Cardiac fibroblast (primary cell): ENCODE measurements at places on chromosomes 5 and 9.

DNA sequence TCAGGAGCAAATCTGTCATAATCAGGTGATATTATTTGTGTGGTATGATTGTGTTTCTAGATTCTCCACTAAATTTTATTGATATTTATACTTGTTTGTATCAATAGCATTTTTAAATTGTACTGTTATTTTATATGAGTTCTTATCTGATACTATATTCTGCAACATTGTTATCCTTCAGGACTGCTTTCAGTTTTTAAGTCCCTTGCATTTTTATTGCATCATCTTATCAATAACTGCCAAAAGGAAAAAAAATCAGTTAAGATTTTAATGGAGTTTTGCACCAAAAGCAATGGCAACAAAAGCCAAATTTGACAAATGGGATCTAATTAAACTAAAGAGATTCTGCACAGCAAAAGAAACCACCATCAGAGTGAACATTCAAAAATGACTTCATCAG is 741.3 kb upstream of the CTNND2 start:
- DNase-seq: no peak

DNA sequence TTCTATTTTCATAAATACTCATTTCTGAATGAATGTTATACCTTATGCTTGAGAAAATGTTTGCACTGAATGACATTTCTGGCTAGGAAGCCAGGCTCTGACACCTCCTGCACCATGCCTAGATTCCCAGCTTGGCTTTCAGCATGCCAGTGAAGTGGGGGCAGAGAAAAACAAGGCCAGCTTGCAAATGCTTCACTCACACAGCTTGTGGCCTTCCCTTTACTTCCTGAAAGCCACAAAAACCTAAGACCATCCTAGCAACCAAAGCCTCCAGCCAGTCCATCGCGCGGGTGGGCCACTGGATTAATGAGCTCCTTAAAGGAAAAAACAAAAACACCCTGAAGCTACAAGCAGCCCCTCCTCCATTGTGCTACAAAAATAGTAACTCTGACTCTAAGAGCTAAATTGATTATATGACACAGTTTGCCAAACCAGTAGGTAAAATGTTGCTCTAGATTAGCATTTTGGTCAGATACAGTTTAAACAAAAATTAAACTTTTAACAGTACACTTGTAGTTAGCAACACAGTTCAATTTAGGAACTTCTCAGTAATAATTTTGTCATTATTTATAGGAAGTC is 159.9 kb downstream of the TSSK1B start:
- no peak for DNase-seq

- no peak for DNase-seq
Observed at GRCh38 chr5:119631660-119632059, 2.3 kb downstream of the FAM170A start.

DNA sequence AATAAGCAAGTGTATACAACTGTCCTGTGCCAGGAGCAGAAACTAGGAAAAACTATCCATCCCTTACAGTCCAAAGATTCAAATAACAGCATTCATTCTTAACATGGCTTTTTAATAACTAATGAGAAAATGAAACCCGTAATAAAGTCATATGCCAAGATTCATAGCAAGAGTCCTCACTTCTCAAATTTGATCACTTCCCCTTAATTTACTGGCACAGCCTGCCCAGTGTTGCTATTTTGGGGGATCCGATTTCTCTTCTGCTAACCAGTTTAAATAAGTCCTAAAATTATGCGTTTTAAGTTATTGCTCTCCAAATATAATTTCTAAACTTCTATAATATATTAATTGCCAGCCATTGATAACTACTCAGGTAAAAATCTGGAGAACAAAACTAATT is 177.0 kb upstream of the PTGER4 start:
- DNase-seq: no peak

- DNase-seq: peak; percentile 25
Observed at GRCh38 chr5:81247441-81247972, 14.4 kb downstream of the CKMT2 start.

DNA sequence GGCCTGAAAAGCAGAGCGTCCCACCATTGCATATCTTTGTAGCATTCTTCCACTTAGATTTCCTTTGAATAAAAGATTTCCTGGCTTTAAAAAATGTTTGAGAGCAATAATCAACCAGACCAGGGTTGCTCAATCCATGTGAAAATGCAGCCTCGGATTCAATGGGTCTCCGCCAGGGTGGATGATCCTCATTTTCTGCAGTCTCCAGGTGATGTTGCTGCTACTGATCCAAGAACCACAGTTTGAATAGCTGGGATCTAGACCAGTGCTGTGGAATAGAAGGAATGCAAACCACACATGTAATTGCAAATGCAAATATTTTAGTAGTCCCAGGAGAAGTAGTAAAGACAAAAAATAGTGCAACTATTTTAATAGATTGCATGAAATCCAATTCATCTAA is 317.6 kb downstream of the IRX1 start:
- no peak for DNase-seq

- no peak for DNase-seq
Observed at GRCh38 chr5:204966-205670, 12.8 kb downstream of the CCDC127 start.

DNA sequence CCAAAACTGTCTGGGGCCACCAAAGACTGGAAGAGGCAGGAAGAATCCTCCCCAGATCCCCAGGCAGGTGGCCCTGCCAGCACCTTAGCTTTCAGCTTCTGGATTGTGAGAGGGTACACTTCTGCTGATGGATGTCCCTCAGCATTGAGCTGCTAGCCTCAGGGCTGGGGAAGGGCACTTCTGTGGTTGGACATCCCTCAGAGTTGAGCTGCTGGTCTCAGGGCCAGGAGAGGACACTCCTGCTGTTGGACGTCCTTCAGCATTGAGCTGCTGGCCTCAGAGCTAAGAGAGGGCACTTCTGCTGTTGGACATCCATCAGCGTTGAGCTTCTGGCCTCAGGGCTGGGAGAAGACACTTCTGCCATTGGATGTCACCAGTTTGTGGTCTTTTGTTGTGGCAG is 83.8 kb upstream of the FCN1 start:
- DNase-seq: no peak

DNA sequence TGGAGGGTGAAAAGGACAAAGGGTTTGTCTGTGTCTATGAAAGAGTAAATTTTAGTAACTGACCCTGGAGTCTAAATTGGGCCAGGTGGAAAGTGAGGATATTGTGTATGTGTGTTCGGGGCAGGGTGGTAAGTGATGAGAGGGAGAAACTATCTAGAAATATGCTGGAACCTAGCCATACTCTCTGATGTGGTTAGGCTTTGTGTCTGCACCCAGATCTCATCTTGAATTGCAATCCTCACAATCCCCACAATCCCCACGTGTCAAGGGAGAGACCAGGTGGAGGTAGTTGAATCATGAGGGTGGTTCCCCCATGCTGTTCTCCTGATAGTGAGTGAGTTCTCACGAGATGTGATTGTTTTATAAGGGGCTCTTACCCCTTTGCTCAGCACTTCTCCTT is 60.6 kb downstream of the COMMD10 start:
- DNase-seq: no peak

GRCh38 chr9:27475057-27475595 is 49.0 kb upstream of the IFNK start:
- no peak for DNase-seq

GRCh38 chr5:15450949-15451348 is 49.0 kb upstream of the FBXL7 start:
- no peak for DNase-seq

GRCh38 chr5:59325070-59325469 is 568.5 kb downstream of the PDE4D start:
- DNase-seq: no peak

DNA sequence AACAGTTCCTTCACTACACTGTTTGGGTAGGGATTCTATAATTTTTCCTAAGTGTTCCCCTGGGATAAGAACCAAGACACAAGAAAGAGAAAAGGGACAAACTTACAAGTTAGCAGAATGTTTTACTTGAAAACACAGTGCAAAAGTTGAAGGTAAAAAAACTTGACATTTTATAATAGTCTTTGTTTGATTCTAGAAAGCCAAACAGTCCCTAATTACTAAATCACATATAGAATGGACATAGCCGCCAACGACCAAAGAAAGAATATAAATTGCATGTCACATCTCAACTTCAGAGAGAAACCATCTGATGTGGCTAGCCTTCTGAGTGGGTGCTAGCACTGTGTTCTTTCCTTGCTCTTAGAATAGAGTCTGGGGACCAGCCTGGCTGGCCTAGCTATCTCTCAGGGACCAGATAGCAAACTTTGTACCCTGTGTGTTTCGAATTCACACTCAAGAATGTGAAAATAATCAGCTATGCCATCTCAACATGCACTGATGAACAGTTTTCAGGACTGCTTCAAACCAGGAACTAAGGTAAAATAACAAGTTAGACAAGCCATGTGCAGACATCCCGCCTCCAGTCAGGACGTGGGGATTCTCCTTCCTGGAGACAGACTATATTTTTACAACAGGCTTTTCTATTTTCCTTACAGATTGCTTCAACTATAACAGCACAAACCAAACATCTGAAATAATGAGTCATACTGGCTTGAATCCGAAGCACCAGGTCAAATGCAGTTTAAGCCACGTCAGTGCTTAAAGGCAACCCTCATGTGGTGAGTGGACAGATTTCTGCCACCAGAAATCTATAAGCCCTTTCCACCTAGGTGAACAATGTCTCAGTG is 53.7 kb downstream of the LHFPL2 start:
- peak; percentile 97 for DNase-seq
